ENCODE measurements at places on chromosomes 2 and 18.
A peak's percentile ranks its signal among the peaks of the same experiment; 100 is the strongest.

DNA sequence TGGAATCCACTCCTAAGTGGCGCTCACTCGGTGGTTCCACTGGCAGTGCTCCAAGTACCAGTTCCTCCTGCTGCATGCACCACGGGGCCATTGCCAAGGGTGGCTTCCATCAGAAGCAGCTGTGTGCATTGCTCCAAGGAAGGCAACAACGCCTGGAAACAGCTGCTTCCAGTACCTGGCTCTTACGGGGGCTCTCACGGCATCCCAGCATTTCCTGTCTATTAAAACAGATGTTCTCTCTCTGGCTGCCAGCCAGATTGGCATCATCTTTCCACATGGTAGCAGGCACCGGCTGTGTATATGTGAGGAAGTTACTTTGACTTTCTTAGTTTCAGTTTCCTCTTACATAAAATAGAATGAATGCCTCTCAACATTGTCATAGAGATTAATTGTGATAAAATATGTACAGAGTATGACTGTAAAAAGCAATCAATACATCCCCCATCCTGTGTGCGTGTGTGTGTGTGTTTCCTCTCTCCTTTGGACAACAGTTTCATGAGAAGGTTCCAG, 84.9 kb downstream of the CMPK2 start:
- peak; percentile 25 for DNase-seq

- DNase-seq, result no peak
These were observed 98.1 kb downstream of the RNF144A start for GRCh38 chr2:7015007-7015950.

DNA sequence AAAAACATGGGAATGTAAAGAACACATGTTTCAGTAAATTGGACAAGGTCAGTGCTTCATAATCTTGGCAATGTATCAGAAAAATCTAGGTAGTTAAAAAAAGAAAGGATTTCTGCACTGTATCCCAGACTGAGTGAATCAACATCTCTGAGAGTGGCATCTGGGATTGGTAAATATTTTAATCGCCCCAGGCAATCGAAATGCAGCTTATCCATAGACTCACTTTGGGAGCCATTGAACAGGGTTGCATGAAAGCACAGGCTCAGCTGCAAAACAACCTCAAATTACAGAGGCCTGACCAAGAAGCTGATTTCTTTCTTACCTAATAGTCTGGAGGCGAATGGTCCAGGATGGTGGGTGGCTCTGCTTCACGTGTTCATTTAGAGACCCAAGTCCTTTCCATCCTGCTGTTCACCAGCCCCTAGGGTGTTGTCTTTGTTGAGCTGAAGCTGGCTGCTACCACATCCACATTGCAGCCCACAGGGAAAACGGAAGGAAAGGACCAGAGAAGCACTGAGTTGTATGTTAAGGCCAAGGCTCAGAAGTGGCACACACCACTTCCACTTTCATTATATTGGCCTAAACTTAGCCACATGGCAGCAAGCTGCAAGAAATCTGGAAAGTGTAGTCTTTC, 59.0 kb downstream of the MOGAT1 start:
- DNase-seq, result no peak

DNA sequence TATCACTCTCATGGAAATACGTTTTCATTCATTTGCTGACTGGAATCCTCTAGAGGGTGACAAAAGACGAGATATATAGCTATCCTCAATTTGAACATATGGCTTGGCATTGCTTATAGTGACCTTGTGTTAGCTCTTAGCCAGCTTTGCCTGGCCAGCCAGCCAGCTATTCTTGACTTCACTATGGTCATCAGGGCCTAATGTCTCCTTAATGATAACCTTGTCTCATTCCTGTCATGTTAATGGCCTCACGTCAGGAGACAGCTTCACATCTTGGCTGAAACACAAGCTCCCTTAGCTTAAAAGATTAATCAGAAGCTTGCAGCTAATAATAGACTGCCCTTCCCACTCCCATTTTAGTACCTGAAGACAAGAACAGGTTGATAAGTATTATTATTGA, 1517.5 kb upstream of the PIK3C3 start:
- no peak for DNase-seq

GRCh38 chr2:932320-933115, 18.1 kb upstream of the SNTG2 start:
- no peak for DNase-seq

DNA sequence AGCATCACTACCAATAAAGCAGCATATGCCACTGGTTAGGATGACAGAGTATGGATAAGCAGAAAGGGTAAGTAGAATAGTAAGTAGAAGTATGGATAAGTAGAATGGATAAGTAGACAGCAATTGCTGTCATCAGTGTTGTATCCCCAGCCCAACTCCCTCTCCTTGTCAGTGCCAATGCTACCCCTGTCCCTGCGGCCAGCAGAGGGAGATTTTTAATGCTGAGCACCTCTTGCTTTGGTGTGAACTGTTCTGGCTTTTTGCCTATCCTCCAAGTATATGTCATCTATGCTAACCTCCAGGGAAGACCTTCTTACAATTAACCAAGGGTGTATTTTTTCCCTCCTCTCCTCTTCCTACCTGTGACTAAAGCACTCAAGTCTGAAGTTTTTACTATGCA, 136.7 kb upstream of the SPHKAP start:
- DNase-seq, result peak; percentile 17

DNA sequence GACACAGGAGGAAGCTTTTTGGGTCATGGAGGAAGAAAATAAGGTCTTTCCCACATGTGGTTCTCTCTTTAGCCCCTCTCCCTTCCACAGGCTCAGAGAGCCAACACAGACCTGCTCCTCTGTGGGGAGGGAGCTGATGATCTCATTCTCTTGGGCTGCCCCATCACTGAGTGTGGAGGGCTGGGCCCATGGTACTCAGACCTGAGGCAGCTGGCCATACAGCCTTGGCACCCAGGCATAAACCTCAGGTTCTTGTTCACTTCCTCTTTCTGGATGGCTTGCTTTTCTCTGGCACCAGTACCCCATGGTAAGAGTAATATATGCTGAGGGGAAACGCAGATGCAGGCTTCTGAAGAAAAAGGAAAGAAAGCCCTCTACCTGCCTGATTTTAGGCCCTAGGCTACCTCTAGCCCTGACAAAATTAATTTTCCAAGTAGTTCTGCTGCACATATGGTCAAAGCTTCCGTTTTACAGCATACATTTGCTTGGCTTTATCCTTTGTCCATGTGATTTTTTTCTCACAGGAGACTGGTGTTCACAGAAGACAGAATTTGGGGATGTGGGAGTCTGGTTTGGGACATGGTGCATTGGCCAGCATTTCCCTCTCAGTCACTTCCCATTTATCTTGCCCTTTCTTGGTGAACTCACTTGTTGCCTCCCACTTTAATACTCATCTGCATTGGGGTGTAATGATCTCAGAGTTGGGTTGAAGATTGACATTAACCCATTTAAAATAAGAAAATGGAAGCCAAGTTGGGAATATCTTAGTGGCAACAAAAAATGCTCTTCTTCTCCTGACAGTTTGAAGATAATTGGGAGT, 11.1 kb downstream of the DHRS9 start:
- no peak for DNase-seq

- DNase-seq, result no peak
These were observed 217.8 kb upstream of the NXPH2 start for GRCh38 chr2:138997856-138998517.

GRCh38 chr2:105786231-105787230, 41.8 kb downstream of the NCK2 start:
- no peak for DNase-seq

DNA sequence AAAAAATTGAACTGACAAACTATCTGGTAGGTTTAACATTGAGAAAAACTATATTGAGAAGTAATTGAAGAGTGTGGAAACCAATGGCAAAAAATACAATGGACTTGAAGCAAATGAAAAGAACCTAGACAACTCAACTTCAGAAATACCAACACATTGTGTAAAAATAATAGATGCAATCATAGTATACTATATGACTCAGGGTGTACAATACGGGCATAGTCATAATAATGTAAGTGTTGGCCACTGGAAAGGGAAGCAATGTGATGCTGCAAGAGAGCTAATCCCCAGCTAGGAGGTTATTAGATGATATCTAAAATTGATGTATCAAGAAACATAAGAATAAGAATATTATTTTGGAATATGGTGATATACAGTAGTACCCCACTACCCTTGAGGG, 45.3 kb downstream of the SMAD7 start:
- DNase-seq, result no peak

GRCh38 chr2:27741673-27742072, 29.8 kb upstream of the MRPL33 start:
- DNase-seq, result no peak

DNA sequence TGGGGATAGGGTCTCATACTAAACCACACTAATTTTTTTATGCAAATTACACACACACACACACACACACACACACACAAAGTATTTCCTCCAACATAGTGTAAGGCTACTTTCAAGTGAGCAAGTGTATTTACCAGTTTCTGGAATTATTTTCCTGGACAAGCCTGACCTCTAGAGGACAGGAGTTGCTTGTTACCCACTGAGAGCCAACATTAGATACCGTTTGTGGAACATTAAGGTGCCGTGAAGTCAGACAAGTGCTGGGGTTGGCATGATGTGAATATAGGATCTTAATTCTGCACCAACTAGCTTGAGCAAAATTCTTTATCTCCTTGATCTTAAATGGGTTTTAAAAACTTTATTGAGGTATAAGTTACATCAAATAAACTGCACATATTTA, 39.3 kb upstream of the SERPINB2 start:
- DNase-seq, result peak; percentile 75

GRCh38 chr18:57427429-57428201, 7.6 kb upstream of the ONECUT2 start:
- no peak for DNase-seq

DNA sequence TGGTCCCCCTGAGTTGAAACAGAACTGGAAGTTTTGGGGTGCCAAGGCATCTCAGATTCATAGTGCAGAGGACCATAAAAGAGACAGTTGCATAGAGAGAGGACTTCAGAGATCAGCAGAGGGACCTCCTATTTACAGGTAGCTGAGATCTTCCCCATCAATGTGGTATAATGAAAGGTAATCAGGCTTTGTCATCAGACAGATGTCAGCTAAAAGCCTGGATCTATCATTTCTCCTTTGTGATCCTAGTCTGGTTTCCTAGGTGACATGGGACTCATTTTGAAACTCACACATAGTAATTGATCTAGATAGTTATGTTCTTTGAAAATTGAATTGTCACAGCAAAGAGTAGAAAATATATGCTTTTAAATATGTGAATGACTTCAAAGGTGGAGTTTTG, 443.5 kb upstream of the MAP2 start:
- DNase-seq, result no peak

DNA sequence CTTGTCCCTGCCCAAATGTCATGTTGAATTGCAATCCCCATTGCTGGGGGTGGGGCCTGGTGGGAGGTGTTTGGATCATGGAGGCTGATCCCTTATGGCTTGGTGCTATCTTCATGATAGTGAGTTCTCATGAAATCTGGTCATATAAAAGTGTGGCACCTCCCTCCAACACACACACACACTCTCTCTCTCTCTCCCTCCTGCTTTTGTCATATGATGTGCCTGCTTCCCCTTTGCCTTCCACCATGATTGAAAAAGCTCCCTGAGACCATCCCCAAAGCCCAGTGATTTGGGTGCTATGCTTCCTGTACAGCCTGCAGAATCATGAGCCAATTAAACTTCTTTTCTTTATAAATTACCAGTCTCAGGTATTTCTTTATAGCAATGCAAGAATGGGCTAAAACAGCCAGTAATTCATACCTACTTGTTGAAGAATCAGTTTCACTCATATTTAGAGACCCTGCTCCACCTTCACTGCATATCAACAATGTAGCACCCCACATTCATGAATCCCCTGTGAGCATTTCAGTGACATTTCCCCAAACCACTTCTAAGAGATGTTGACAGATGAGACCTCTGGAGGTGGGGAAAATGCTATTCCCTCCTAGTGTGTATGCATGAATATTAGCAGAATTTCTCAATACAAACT, 54.8 kb upstream of the STK17B start:
- DNase-seq, result no peak

- no peak for DNase-seq
These were observed 6.6 kb downstream of the TTLL4 start for GRCh38 chr2:218717262-218717661.

DNA sequence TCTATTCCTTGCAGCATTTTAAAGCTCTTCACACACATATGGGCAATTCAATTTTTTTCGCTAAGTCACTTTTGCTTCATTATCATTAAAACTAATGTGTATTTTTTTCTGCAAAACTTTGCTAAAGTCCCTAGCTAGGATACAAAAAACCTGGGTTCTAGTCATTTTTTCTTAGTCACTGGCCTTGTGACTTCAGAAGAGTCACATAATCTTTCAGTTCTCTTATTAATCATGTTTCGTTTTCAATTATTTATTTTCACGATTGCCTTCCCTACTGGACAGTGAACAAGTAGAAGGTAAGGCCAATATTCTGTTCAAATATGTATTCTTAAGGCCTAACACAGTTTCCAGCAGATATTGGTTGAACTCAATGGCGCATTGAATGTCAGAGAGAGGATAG, 60.9 kb upstream of the CYRIA start:
- DNase-seq, result no peak

GRCh38 chr2:138814123-138814898, 34.1 kb upstream of the NXPH2 start:
- DNase-seq, result no peak

- no peak for DNase-seq
These were observed 27.8 kb downstream of the ID2 start for GRCh38 chr2:8709611-8710010.

GRCh38 chr2:46379213-46380037, 82.2 kb downstream of the EPAS1 start:
- no peak for DNase-seq

GRCh38 chr2:8685697-8686358, 4.0 kb downstream of the ID2 start:
- DNase-seq, result peak; percentile 27

- peak; percentile 14 for DNase-seq
These were observed 143.0 kb downstream of the ARL6IP6 start for GRCh38 chr2:152861349-152861942.

DNA sequence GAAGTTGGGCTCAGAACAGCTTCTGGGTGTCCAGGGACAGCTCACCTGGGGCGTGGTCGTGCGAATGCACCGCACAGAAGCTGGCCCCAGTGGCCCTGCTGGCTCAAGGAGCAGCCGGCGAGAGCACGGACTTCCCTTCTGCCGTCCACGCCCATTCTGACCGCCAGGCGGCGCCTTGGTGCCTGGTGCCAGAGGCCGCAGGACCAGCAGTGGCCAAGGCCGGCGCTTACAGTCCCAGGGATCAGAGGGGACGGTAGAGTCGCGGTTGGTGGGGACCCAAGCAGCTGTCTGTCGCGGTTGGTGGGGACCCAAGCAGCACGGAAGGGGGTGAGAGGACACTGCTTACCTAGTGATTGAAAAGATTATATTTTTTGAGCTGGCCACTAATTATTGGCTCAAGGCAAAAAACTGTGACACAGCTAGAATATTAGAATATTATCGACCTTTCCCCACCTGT, 25.7 kb downstream of the NPPC start:
- DNase-seq, result peak; percentile 58

GRCh38 chr18:78676622-78677482, 302.8 kb upstream of the SALL3 start:
- DNase-seq, result no peak

GRCh38 chr2:170404846-170405245, 226.9 kb downstream of the MYO3B start:
- no peak for DNase-seq
